ENCODE measurements at places on chromosomes 3 and 15. TPM values are rescaled to one million over a fixed set of nuclear protein-coding genes. Genes with fewer than 3 reads are reported as not detected.

DNA sequence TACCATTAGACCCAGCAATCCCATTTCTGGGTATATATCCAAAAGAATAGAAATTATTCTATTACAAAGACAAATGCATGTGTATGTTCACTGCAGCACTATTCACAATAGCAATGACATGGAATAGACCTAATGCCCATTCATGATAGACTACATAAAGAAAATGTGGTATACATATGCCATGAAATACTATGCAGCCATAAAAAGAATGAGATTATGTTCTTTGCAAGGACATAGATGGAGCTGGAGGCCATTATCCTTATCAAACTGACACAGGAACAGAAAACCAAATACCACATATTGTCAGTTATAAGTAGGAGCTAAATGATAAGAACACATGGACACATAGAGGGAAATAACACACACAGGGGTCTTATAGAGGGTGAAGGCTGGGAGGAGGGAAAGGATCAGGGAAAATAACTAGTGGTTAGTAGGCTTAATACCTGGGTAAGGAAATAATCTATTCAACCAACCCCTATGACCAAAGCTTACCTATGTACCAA is 366.8 kb downstream of the EDEM1 start:
- no peak for DNase-seq

DNA sequence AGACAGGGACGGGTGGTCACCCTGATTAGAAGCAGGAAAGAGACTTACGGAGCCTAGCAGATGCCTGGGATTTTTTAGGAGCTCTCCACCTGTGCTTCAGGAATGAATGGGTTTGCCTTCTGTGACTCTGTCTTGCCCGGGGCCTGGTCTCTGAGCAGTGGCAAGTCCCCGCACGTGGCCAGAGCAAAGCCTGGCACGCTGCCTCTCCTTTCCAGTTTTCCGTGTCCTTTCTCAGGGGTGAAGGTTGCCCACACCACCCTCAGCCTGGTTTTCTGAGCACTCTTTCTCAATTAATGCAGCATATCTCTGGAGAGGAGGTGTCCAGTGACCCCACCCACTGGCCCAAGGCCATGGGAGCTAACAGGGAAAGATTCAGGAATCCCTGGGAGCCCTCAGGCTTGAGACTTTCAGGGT is 14.5 kb upstream of the CHST14 start:
- no peak for DNase-seq

GRCh38 chr15:85642065-85642692 is 152.5 kb downstream of the KLHL25 start:
- DNase-seq: no peak

Gene PRSS50
- total RNA-seq: not detected

- DNase-seq: no peak
Observed at GRCh38 chr3:171828902-171829770, 14.0 kb upstream of the TMEM212 start.

DNA sequence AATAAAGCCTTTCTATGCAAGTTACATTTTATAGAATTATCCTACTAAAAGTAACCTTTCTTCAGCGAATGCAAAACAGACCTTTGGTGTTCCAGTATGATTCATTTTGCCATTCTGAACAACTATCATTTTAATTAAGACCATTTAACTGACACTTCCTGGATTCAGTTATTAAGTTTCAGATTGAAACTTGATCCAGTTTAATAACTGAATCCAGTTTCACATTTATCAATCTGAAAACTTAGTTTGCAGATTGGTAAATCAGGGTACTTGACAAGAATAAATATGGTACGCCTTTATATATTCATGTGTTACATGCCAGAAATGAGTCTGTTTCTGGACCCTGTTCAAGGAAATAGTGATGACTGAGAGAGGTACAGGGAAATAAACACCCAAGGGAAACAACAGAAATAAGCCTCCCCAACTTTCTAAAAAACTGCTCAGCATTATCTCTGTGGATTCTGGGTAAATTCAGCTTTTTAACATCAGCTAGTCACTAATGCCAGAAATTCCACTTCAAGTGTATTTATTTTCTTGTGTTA is 23.3 kb upstream of the NFKBIZ start:
- no peak for DNase-seq

GRCh38 chr3:174710612-174711011 is 148.5 kb upstream of the NAALADL2 start:
- no peak for DNase-seq

Gene DNAH12
- 0.05 TPM for total RNA-seq

- no peak for DNase-seq
Observed at GRCh38 chr3:63990733-63991132, 32.6 kb downstream of the PSMD6 start.

GRCh38 chr3:40042752-40043443 is 233.5 kb downstream of the MYRIP start:
- DNase-seq: no peak

Gene CACNA2D2
- 2.6 TPM for total RNA-seq

DNA sequence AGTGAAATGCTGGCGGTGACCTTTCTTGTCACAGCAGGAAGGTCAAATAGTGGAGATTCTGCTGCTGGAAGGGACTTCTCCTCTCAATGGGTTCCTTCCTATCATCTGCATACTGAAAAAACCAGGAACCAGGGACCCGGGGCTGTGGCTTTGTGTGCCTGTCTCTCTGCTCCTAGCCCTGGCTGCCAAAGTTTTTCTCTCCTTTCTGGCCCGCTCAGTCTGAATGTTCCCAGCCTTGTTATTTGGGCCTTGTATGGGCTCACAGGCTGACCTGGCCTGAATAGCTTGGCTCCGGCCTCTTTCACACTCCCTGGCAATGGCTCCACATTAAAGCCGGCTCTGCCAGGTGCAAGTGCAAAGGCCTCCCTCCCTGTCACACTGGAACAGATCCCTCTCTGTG is 94.7 kb downstream of the LRIG1 start:
- no peak for DNase-seq

Gene GHSR
- total RNA-seq: not detected

GRCh38 chr15:60814062-60814461 is 335.1 kb upstream of the ICE2 start:
- no peak for DNase-seq

Gene RAB27A
- total RNA-seq: 40.6 TPM

GRCh38 chr15:51620122-51620521 is 2.4 kb downstream of the DMXL2 start:
- no peak for DNase-seq

Gene GOLGA8Q
- 0.67 TPM for total RNA-seq
